ENCODE measurements at places on chromosomes 7 and 10.

DNA sequence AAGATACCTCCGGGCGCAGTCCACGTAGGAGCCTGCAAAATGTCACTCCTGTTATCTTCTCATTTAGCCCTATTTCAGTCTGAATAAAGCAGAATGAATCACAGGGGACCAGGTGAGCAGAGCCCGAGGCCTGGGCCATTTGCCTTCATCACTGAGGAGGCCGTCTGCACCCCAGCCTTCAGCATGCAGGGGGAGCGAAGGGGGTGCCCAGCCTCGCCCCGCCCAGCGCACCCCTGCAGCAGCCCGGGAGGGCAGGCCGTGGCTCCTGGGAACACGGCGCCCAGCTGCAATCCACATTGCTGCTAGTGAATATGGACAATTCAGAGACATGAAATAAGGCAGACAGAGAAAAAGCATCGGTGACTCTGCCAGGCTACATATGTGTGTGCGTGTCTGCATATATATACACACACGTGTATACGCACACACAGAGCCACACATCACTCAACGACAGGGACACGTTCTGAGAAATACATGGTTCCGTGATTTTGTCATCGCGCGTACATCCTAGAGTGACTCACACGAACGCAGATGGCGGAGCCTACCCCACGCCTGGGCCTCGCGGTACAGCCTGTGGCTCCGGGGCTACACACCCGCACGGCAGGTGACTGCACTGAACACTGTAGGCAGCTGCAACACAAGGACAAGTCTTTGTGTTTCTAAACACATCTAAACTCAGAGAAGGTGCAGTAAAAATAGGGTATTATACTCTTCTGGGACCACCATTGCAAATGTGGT is 15.2 kb upstream of the ELFN1 start:
- no peak for DNase-seq

- no peak for DNase-seq
These were observed 5.0 kb upstream of the SORBS1 start for GRCh38 chr10:95566136-95566535.

DNA sequence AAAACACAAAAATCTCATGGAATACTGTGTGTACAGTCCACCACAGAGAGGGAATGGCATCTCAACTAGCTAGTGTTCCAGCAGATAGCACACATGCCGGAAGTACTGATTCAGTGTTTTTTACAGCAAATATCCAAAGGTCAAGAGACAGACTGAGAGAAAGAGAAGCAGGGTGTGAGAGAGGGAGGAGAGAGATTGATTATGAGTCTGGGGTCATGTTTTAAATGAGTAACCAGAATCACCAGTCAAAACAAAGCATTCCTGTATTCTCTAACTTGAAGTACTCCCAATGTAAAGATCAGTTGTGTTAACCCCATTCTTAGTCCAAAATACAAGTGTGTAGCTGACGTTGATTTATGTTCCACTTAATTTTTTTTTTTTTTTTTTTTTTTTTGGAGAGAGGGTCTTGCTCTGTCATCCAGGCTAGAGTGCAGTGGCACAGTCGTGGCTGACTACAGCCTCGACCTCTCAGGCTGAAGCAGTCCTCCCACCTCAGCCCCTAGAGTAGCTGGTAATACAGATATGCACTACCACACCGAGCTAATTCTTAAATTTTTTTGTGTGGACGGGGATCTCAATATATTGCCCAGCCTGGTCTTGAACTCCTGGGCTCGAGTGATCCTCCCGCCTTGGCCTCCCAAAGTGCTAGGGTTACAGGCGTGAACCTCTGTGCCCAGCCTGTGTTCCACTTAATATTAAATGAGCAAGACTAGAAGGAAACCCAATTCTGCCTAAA is 114.2 kb downstream of the TAF3 start:
- DNase-seq, result no peak

DNA sequence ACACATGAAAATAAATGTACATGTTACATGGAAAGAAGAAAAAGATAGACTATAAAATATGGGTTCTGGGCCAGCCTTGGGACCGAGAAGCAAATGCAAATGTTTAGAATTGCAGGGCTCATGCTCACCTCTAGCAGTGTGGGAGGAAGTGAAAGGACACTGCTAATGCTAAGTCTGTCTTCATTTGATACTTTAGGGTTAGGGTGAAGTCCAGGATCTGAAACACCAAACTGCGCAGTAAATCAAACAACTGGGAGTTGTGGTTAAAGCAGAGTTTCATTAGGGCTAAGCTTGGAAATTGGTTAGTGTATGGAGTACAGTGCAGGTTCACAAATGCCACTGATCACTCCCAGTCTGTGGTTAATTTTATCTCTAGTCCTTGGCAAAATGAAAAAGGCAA is 73.2 kb upstream of the PDK4 start:
- no peak for DNase-seq

DNA sequence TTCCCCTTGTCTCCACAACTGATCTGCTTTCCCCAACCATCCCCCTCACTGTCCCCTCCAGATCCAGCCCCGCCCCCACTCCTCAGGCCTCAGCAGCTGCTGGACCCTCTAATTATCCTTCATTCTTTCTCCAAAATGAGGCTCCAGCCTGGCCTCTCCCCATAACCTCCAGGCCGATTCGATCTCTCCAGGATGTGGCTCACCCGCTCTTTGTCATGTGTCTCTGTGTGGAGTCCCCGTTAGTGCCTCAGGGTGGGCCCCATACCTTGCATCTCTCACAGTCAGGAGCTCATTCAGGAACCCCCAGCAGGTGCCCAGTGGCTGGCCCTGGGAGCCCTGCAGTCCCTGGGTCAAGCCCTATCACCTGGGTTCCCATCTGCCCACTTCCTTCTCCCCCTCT is 1.3 kb downstream of the PILRA start:
- DNase-seq, result no peak

DNA sequence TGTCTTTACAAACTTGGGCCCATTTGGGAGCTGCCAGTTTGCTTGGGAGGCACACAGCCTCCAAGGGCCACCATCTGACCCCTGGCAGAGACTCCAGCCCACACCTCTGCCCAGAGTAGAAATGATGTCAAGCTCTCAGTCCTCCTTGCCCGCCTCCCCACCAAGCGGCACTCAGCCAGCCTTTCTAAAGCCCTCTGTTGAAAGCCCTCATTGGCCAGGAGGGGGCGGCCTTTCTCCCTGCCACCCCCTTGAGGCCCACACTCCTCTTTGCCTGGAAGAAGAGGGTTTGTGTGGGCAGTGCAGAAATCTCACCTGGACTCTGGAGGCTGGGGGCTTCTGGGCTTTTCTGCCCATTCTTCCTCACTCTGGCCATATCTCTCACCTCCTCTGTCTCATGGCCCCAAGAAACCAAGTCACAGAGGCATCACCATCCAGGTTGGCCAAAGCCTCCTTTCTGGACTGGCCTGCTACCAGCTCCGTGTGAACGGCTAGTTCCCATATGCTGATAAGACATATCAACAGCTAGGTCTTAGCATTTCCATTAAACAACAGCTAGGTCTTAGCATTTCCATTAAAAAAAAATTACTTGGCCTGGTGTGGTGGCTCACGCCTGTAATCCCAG is 36.1 kb downstream of the UBTD1 start:
- DNase-seq, result peak; percentile 71

GRCh38 chr7:155745737-155746136 is 66.5 kb downstream of the SHH start:
- no peak for DNase-seq

GRCh38 chr7:106870983-106871410 is 5.9 kb downstream of the PIK3CG start:
- DNase-seq, result no peak

DNA sequence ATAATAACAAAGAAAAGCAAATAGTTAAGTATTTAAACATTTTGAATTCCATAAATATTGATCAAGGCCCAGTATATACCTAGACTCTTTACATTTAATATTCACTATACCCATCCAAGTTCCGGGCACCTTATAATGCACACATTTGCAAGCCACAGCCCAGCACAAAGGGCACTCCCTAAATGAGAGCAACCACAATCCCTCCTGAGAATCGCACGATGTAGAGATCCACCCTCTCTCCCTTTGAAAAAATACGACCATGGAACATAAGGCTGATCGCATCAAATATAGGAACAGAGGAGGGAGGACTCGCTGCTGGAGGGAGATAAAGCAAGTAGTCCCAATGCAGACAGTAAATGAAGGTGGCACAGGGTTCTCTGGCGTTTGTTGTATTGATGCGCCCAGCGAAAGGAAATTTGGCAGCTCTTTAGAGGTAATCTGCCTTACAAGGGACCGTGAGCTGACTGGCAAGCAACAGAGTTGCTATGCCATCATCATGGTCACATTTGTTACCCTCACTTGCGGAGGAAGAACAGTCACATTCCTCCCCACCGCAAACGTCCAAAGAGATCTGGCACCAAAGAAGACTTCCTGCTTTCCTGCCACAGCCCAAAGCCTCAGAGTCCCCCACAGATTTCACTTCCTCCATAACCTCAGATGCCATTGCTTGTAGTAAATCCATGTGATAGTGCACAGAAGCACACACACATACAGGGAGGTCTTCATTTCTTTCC is 16.1 kb upstream of the TAS2R40 start:
- DNase-seq, result no peak

DNA sequence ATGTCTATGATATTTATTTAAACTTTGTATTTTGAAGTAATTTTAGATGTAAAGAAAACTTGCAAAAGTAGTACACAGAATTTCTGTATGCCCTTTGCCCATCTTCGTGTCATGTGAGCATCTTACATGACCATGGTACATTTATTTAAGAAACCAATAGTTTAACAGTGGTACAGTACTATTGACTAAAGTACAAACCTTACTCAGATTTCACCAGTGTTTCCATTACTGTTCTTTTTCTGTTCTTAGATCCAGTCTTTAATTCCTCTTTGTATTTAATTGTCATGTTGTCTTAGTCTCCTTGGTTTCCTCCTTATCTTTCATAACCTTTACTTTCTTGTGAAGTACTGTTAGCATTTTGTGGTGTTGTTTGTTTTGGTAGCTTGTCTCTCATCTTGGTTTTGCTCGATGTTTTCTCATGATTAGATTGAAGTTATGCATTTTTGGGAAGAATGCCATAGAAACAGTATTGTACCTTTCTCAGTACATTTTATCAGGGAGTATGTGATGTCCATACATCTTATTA is 24.1 kb downstream of the TAX1BP1 start:
- no peak for DNase-seq

- DNase-seq, result no peak
These were observed 32.0 kb downstream of the NPVF start for GRCh38 chr7:25196132-25196896.

GRCh38 chr10:89644691-89644966 is 413 bp downstream of the PANK1 start:
- DNase-seq, result no peak

DNA sequence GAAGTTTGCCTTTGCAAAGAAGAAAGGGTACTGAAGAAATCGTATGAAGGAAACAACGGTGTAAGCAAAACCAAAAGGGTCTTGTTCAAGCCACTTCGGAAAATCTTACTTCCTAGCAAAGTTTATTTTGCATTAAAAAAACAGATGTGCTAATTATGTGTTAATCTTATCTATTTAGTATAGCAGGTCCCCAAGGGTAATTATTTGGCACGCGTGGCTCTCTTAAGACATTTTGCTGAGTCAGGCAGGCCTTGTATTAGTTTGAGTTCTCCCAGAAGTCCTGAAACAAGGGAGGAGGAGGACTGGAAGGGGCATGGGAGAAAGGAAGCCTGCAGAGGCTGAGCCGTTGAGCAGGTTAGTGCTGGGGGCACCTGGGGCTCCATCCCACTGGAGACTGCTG is 44.9 kb downstream of the TMEM178B start:
- no peak for DNase-seq

- DNase-seq, result peak; percentile 11
These were observed 52.7 kb upstream of the DKK1 start for GRCh38 chr10:52261362-52261761.

DNA sequence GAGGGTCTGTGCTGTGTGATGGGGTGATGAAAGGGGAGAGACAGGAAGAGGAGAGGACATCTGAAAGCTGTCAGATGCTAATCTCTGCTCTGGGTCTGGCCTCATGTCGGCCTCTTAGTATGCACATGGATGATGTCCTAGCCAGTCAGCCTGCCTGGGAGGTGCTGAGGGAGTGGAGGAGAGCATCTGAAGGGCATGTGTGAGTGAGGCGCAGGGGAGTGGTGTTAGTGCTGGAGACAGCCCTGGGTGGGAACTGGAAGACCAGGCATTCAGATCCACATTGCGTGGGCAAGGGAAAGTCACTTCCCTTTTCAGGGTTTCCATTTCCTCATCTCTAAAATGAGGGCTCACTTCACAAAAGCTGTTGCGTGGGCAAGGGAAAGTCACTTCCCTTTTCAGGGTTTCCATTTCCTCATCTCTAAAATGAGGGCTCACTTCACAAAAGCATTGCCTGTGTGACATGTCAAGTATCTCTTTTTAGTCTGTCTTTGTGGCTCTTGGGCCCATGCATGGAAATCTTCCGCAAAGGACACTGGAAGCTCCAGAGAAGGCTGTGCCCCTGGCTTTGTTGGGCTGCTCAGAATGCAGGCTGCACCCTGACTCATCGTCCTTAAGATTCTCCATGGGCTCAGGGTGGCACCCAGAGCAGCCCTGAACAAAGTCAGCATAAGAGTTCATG is 10.0 kb downstream of the SFTPD start:
- no peak for DNase-seq

DNA sequence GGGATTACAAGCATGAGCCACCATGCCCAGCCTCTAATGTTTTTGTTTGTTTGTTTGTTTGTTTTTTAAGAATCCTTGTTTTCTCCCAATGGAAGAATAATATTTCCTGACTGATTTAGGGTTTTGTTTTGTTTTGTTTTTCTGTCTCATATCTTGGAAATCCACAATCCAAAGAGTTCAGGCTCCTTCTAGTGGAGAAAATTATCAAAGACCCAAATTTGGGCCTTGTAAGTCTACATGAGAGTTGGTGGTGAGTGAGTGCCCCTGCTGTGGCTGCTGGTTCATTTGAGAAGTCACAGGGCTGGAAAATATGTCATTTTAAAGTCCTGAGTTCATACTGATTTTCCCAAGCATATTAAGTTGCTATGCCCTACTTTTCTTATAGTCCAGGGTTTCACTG is 33.5 kb upstream of the KLHL7 start:
- no peak for DNase-seq

GRCh38 chr10:43373461-43373860 is 2.0 kb downstream of the FXYD4 start:
- DNase-seq, result no peak

DNA sequence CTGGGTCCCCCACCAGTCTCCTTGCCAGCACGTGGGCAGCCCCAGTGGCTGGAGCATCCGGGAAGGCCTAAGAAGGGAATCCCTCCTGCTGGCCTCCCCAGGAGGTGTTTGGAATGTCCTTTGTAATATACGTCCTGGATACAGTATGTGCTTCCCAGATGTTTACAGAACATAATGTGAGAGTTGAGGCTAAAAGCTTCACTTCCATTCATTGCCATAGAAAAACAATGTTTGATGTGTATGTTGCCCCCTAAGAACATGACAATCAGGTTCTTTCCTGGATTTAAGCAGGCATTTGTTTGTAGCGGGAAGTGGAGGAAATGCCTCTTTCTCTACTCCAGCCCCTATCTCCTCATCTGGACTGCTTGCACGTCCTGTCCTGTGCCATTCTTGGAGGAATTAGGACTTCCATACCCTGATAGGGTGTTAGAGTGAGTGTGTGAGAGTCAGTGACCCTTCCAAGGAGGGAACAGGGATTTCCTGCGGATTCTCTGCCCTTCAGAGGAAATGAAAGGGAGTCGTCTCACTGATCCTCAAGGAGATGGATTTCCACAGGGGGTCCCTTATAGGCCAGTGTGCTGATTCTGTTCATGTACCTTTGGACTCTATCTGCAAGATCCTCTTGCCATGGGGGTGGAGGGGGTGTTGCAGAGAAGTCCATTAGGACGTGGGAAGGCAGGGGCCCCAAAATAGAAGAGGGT is 1.2 kb downstream of the IGFBP1 start:
- no peak for DNase-seq
